ENCODE measurements at places on chromosomes 16 and 17.

GRCh38 chr16:49542391-49542891 lies 168.8 kb downstream of the C16orf78 start:
- no peak for DNase-seq

DNA sequence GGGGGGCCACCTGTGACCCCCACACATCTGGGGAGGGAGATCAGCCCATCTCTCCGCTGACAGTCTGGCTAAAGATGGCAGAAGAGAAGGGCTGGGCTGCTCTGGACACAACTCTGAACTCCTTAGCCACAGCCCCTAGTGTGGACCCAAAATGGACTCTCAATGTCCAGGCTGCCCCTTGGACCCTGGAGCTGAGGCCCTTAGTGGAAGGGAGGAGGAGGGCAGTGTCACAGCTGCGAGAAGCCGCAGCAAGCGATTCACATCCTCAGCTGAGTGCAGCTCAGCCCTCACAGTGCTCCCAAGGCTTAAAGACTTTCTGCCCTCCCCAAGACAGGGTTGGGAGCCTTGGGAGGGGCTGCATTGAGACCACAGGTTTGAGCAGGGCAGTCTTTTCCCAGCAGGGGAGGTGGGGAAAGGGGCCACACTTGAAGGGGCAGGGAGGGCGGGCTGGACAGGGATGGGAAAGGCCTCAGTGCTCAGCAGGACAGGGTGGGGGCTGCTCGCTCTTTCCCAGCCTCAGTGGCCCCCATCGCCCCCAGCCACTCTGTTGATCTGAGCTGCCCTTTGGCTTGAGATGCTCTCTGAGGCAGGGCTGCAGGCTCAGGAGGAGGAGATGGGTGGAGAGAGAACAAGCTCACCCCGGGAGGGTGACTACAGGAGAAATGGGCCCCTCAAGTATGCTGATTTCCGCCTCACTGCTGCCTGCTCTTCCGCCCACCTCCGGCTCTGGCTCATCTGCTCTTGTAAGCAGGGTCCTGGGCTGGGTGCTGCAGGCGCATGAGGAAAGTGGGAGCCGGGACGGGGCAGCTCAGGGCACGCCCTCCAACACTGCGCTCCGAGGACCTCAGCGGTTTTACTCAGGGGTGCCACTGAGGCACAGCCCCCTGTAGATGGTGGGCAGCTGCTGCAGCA lies 50.9 kb upstream of the MTSS2 start:
- no peak for DNase-seq

- no peak for DNase-seq
These were observed 11.3 kb downstream of the USB1 start for GRCh38 chr16:58012481-58012880.

DNA sequence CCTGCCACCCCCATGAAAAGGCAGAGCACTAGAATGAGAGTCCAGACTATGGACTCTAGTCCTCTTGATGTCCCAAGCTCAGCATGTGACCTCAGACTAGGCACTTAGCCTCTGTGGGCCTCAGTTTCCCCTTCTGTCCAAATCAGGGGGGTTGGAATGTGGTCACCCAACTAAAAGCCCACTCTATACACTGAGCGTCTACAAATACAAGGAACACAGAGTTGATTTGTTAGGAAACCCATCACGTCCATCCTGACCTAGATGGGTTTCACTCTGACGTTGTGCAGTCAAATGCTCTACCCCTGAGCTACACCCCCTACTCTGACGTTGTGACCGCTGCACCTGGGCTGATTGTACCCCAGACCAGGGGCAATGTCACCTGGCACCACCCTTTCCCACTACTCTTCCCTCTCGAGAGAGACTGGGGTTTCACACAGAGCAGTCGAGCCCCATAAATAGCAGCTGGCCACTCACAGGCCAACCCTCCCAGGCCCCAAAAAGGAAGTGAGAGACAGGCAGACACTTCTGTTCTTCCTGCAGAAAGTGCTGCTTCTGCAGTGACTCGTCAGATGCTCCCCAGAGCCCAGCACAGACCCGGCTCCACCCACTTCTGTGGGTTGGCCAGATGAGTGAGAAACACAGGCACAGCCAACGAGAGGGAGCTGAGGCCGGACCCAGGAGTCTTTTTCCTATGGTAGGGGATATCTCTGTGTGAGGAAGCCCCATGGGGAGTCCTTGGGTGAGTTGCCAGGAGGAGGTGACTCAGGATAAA lies 16.1 kb upstream of the TNFRSF13B start:
- peak; percentile 25 for DNase-seq

- DNase-seq, result no peak
These were observed 1.2 kb downstream of the TRARG1 start for GRCh38 chr17:1280652-1281051.

Data from SW480 (cell line).